ENCODE measurements at places on chromosomes 2 and 18.

- no peak for DNase-seq
These were observed 138.6 kb upstream of the SERTAD2 start for GRCh38 chr2:64792300-64792699.

- no peak for DNase-seq
These were observed 51.0 kb downstream of the TTC27 start for GRCh38 chr2:32678825-32679224.

DNA sequence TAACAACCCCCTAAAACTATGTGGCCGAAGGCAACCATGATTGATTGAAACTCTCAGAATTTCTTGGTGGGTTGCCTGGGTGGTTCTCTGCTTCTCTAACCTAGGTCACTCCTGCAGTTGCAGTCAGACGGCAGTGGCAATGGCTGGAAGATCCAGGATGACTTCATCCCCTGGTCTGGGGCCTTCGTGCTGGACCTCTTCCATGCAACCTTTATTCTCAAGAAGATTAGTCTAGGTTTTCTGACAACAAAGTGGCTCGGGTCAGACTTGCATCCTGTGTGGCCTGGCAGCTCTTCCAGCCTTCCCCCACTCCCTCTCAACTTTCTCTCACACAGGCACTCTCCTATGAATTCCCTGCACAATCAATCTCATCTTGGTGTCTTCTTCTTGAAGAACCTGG, 76.4 kb downstream of the METTL4 start:
- DNase-seq: no peak

DNA sequence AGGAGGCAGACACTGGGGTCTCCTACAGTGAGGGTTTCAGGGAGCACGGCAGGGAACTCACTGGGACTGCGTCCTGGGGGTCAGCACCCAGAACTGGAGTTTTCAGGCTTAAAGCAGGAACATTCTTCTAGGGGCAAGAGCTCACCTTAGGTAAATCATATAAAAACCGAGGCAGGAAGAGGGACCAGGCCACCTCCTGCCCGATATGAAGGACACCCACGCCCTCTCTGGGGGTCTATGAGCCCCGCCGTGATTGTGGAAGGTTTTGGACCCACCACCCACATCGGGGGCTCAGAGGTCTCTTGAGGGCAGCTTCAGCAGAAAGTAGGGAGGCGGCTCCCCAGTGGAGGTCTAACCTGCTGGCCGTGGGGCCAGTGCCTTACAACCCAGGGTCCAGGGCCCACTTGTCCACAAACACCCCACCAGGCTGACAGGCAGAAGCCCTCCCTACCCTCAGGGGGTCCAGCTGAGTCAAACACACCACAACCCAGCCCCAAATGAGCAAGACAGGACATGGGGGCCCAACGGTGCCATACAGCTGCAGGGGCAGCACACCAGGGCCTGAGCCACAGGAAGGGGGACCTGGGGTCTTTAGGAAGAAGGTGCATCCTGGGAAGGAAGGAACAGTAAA, 25.3 kb downstream of the CROCC2 start:
- no peak for DNase-seq

GRCh38 chr2:26655611-26656195, 14.5 kb upstream of the CIB4 start:
- no peak for DNase-seq

GRCh38 chr2:25337276-25337675, 4.4 kb downstream of the DNMT3A start:
- DNase-seq: no peak

- DNase-seq: no peak
These were observed 154.1 kb upstream of the REV1 start for GRCh38 chr2:99643787-99644418.
